Kidney tubule cell (primary cell): ENCODE measurements at places on chromosomes 11 and 22.
A peak's percentile ranks its signal among the peaks of the same experiment; 100 is the strongest.

- no peak for DNase-seq
Observed at GRCh38 chr22:37354261-37354660, 72.0 kb downstream of the CYTH4 start.

GRCh38 chr11:17230867-17231851 lies 23.4 kb upstream of the PIK3C2A start:
- no peak for DNase-seq

DNA sequence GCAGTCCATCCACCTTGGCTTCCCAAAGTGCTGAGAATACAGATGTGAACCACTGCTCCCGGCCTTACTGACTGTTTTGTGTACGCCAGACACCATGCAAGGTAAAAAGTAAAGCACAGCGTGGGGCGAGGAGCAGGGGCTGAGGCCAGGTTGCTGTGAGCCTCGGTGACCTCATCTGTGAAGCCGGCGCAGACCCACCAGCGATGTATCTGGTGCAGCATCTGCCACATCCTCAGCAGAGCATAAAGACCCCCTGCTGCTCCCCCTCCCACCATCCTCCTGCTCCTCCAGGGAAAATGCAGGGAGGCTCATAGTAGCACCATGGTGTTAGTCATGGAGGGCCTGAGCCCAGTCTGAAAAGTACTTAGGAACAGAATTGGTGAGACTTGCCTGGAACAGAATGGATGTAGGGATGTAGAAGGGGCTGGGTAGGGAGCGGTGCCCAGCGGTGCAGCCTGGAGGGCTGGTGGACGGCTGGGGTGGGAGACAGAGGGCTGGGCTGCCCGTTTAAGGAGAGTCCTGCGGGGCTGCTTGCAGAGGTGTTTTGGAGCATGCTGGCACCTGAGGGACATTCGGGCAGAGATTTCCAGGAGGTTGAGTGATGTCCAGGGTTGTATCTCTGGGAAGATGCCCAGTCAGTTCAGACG lies 462.4 kb downstream of the BRD1 start:
- no peak for DNase-seq

- DNase-seq, result no peak
Observed at GRCh38 chr11:77866336-77866735, 45.4 kb downstream of the AAMDC start.

DNA sequence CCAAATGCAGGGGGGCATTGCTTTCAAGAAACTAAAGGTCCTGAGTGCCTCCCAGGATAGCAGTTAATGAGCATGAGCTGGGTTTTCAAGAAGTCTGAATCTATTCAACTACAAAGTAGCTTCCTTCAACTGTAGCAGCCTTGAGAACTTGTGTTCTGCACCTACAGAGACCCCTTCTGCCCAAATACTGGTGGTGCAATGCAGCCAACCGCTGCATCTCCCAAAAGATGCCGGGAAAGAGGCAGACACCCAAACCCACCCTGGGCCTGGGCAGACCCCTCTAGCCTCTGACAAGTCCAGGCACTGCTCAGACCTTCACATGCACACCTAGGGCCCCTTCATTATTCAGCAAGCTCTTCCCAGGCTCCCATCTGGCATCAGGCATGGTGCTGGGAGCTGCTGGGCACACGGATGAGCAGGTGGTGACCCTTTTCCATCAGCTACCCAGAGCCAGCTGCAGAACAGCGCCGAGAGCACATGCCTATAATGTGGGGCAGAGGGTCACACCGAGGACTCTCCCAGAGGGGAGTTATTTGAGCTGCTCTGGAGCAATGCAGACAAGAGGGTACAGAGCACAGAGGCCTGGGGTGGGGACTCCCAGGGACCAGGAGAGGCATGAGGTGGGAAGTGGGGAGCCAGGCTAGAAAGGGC lies 44.9 kb upstream of the ETS1 start:
- DNase-seq, result peak; percentile 54

- no peak for DNase-seq
Observed at GRCh38 chr11:72600557-72600956, 73.7 kb downstream of the PDE2A start.

DNA sequence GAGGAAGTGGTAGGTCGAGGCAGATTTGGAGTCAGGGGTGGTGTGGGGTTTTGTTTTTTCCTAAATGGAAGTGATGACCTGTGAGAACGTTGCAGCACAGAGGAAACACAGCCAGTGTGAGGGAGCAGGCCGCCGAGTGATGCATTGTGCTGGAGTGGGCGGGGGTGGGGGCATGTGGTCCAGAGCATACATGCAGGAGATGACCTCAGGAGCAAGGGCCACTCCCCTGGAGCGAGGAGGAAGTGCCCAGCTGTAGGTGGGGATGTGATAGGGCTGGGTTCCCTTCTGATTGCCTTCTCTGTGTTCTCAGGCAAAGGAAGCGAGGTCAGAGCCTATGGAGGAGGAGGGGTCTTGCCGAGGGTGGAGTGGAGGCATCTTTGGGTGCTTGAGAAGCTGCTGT lies 81.4 kb downstream of the PPP6R3 start:
- DNase-seq, result peak; percentile 30

GRCh38 chr11:46827995-46828394 lies 18.1 kb downstream of the CKAP5 start:
- no peak for DNase-seq

DNA sequence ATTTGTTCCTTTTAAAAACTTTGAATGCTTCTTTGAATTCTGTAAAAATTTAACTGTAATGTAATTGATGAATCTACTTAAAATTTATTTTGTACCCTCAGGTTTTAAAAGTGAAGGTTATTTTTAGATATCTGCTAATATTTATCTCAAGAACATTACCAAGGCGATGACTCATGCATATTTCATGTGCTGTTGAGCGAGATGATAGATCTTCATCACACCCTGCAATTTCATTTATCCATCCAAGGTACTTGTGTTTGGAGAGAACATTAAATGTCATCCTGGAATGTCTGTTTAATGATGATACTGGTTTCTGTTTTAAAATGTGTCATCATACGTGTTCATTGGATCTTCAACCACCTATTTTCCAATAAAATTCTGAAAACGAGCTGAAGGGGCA lies 6.7 kb upstream of the OOSP4A start:
- DNase-seq, result peak; percentile 86

- peak; percentile 28 for DNase-seq
Observed at GRCh38 chr11:776561-777287, 563 bp downstream of the GATD1 start.
